ENCODE measurements at places on chromosomes 3 and 15. TPM values are rescaled to one million over a fixed set of nuclear protein-coding genes. Genes with fewer than 3 reads are reported as not detected.

The GOLGA6L4 gene
- 1.8 TPM for polyA plus RNA-seq

GRCh38 chr3:135784557-135784956, 181.0 kb upstream of the PPP2R3A start:
- DNase-seq: no peak

DNA sequence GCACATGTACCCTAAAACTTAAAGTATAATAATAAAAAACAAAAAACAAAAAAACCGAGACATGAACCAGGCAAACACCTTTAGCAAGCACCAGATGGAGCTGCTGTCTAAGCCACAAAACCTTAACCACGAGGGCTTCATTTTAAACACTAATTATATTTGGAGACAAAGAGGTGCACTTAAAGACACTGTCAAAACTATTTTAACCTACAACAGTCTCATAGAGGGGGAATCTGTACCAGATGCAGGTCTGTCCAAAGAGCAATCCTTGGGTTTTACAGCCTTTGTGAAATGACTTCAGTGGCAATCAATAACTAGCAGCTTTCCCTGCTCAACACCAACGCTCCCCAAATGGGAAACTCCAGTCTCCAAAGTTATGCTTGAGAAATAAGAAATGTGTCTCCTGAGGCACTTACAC, 115.7 kb upstream of the TSPAN3 start:
- DNase-seq: peak; percentile 42

GRCh38 chr15:81331600-81331999, 7.7 kb upstream of the STARD5 start:
- DNase-seq: no peak

Measured in A549 (cell line).